ENCODE measurements at places on chromosomes 16 and 17.
A peak's percentile ranks its signal among the peaks of the same experiment; 100 is the strongest.

GRCh38 chr16:4694642-4695451 lies 1.5 kb downstream of the NUDT16L1 start:
- no peak for DNase-seq

DNA sequence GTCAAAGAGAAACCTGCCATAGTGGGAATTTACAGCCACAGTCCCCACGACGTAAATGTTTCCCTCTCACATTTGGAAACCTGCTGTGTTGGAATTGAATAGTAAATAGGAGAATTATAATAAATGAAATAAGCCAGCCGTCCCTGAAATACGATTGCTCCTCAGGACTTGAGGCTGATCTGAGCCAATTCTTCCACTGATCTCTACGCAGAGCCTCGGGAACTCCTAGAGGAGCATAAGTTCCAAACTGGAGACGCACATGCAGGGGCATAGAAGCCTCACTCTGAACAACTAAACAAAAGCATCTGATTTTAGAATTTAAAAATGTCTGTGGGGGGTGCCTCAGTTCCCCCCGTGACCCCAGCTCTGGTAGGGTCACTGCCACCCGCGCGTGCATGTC lies 10.2 kb upstream of the TEX19 start:
- no peak for DNase-seq

GRCh38 chr17:76131051-76131691 lies 9.9 kb downstream of the FOXJ1 start:
- no peak for DNase-seq

DNA sequence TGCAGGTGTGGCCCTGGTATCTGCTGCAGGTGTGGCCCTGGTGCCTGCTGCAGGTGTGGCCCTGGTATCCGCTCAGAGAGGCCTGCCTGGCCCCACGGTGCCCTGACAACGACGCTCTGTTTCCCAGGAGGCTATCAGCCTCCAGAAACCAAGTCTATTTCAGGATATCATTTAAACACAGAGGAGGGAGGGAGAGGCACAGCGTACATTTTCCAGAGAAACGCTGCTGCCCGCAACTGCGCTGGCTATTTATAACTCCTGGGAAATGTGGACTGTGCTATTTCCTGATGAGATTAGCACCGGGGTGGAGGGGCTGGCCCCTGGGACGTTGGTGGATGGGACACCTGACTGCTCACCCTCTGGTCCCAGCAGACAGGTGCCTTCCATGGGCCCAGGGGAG lies 22.5 kb downstream of the TIMM22 start:
- DNase-seq, result no peak

DNA sequence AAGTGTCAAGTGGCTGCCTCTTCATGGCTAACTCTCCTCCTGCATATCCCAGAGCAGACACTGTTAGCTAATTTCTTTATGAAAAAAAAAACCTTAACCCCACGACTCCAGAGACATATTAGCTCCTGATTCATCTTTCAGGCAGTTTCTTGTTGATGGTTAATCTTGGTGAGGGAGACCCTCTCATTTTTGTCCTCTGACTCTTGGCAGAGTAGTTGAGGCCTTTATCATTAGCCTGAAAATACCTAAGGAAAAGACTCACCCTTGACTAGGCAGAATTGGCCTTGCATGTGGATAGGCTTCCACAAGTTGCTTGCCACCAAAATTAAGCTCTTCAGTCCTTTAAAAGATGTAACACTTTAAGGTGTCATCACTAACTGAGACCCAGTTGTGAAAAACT lies 4.0 kb downstream of the CRYBA1 start:
- DNase-seq, result no peak

- peak; percentile 43 for DNase-seq
Measured at GRCh38 chr17:7383742-7384488, 3.0 kb downstream of the TNK1 start.

GRCh38 chr16:69924777-69925191 lies 26.4 kb upstream of the CLEC18A start:
- peak; percentile 93 for DNase-seq

GRCh38 chr17:44587339-44587738 lies 30.1 kb downstream of the FZD2 start:
- peak; percentile 98 for DNase-seq

GRCh38 chr17:7794075-7794663 lies 39.8 kb upstream of the KDM6B start:
- no peak for DNase-seq

GRCh38 chr17:68061512-68062313 lies 26.2 kb downstream of the KPNA2 start:
- no peak for DNase-seq

GRCh38 chr17:67107811-67108775 lies 63.7 kb downstream of the CACNG1 start:
- no peak for DNase-seq

GRCh38 chr17:42009170-42009569 lies 8.1 kb downstream of the DNAJC7 start:
- no peak for DNase-seq

GRCh38 chr17:4934173-4934979 lies 2.3 kb downstream of the GP1BA start:
- peak; percentile 56 for DNase-seq

- DNase-seq, result no peak
Measured at GRCh38 chr17:78724999-78725398, 57.1 kb downstream of the CYTH1 start.

GRCh38 chr17:8829036-8829941 lies 30.1 kb upstream of the MFSD6L start:
- no peak for DNase-seq

Data from HTR-8/SVneo (cell line).